ENCODE measurements at places on chromosomes 11 and 22.

DNA sequence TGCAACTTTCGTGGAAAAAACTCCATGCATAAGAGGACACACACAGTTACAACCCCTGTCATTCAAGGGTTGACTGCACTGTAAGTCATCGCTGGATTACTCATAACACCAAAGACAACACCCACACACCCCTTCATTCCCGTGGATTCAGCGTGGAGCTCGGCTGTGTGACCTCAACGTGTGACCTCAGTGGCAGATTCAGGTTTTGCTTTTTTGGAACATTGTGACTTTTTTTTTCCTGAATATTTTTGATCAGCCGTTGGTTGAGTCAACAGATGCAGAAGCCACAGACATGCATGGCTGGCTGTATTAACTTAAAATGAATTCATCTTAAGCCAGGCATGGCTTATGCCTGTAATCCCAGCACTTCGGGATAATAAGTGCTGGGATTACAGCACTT is 19.7 kb upstream of the MUC5AC start:
- DNase-seq: peak; percentile 18

DNA sequence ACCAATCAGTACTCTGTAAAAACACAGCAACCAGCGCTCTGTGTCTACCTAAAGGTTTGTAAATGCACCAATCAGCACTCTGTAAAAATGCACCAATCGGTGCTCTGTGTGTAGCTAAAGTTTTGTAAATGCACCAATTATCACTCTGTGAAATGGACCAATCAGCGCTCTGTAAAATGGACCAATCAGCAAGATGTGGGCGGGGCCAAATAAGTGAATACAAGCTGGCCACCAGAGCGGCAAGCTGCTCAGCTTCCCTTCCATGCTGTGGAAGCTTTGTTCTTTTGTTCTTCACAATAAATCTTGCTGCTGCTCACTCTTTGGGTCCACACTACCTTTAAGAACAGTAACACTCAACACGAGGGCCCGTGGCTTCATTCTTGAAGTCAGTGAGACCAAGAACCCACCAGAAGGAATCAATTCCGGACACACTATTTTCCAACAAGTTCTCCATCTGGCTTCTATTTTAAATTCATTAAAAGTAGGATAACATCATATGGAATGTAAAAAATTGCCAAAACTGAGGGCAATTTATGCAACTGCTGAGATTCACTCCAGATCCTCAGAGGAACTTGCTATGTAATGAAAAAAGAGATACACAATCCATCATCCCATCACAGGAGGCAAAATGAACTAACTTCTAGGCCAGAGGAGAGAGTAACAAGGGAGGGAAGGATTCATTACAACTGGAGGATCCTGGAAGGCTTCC is 3.1 kb upstream of the PANX1 start:
- no peak for DNase-seq

DNA sequence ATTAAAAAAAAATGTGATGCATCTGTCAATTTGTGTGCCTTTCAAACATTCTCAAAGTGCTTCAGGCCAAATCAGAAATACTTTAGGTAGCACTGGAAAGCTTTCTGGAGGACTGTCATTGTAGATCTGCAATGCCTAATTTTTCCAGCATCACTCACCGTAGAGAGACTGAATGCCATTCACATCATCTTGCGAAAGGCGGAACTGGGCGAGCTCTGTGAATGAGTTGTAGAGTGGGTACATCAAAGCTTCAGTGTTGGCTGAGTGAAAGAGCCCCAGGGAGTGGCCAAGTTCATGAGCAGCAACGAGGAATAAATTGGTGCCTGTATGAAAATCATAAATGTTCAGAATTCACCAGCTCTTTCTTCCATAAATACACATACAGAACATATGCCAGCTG is 4.0 kb downstream of the MMP10 start:
- no peak for DNase-seq

DNA sequence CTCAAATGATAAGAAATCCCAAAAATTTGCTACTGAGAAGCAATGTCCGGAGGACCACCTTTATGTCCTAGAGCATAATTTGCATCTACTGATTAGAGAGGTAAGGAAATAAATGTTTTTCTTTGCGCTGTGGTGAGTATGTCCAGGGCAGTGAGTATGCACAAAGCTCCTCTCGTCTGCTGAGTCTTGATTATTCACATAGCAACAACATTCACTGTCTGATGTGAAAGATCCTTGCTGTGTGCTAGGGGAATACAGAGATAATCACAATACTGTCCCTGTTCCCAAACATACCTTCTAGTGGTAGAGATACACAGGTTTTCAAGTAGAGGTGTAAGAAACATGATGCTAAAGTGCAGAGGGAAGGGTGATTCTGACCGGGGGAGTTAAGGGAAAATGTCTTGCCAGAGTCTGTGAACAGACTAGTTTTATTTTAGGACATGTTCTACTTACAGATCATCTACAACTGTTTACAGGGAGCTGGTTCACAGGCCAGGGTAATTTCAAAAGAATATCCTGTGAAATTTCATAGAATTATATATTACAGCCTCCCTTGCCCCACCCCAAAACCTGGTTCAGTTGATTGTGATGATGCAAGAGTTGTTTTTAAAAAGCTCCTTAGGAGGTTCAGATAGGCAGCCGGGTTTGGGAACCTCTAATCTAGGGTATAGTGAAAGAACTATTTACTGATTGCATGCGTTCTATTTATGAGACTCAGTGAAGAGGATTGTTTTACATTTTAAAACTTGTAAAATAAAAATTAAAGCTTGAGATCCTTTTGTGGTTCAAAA is 12.6 kb downstream of the MED17 start:
- DNase-seq: no peak
